Muscle of leg (tissue), 16 donors: ENCODE measurements at places on chromosomes 16 and 17. TPM values are rescaled to one million over a fixed set of nuclear protein-coding genes. Genes with fewer than 3 reads are reported as not detected.

The TBX6 gene
- 0.31 TPM for total RNA-seq

The MYH2 gene
- total RNA-seq = 42.5 TPM

The AOC2 gene
- total RNA-seq = 0.66 TPM

The ZNF629 gene
- 12.4 TPM for total RNA-seq

The RPH3AL gene
- total RNA-seq = 6.1 TPM

DNA sequence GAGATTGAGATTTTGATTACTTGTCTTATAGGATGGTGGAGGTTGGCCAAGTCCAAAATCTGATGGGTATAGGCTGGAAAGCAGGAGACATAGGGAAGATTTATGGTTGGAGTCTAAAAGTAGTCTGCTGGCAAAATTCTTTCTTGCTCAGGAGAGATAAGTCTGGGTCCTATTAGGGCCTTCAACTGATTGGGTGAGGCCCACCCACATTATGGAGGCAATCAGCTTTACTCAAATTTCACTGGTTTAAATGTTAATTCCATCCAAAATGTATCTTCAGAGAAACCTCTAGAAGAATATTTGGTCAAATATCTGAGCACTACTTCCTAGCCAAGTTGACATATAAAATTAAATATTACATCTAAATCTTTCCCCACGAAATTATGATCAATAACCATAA, 31.7 kb upstream of the CDH8 start:
- no peak overlapping the region for H3K27ac ChIP-seq
- H3K36me3 ChIP-seq = no peaks in the 10 kb centered on the region
- H3K4me1 ChIP-seq = no peaks in the 10 kb centered on the region
- DNase-seq = no peak

- H3K27ac ChIP-seq = no peak overlapping the region
- no peaks in the 10 kb centered on the region for H3K4me1 ChIP-seq
- no peak overlapping the region for H3K4me3 ChIP-seq
- no peaks in the 10 kb centered on the region for H3K27me3 ChIP-seq
- no peaks in the 10 kb centered on the region for H3K36me3 ChIP-seq
- peak; percentile 35 for DNase-seq
These were observed 122.0 kb downstream of the USP22 start for GRCh38 chr17:20920815-20921199.

GRCh38 chr16:25045696-25046381, 30.7 kb upstream of the ARHGAP17 start:
- no peak overlapping the region for H3K4me3 ChIP-seq
- no peak overlapping the region for H3K27ac ChIP-seq
- no peaks in the 10 kb centered on the region for H3K27me3 ChIP-seq
- no peak for DNase-seq
- H3K36me3 ChIP-seq = no peaks in the 10 kb centered on the region
- peaks cover 2% of the 10 kb centered on the region for H3K4me1 ChIP-seq

DNA sequence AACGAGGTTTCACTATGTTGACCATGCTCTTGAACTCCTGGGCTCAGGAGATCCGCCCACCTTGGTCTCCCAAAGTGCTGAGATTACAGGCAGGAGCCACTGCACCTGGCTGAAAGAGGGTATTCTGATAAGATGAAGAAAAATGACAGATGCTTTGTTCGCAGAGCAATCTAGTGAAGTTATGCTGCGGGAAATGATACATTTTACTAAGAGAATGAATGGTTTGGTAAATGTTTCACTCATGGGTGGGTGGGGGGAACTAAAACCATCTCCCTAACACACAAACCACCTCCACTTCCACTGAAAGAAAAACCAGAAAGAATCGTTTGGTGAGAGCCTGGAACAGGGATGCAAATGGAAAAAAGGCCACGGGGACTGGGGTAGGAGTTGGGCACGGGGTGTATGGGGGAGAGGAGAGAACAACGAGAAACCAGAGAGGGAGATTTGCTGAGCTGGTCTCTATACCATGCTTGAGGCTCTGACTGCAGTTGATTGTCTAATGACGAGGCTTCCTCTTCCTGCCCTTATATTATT, 19.0 kb upstream of the XYLT2 start:
- H3K36me3 ChIP-seq = no peaks in the 10 kb centered on the region
- no peak for DNase-seq
- H3K27me3 ChIP-seq = no peaks in the 10 kb centered on the region
- H3K4me3 ChIP-seq = no peak overlapping the region

- peak; percentile 84 for DNase-seq
- H3K36me3 ChIP-seq = no peaks in the 10 kb centered on the region
- H3K27me3 ChIP-seq = no peaks in the 10 kb centered on the region
- H3K27ac ChIP-seq = peak overlapping the region; percentile 20
- H3K4me1 ChIP-seq = peaks cover 20% of the 10 kb centered on the region
These were observed 126.0 kb upstream of the ERCC4 start for GRCh38 chr16:13793841-13794409.

GRCh38 chr16:31138621-31139578, 3.4 kb upstream of the PRSS8 start:
- H3K27ac ChIP-seq = no peak overlapping the region
- DNase-seq = no peak
- no peaks in the 10 kb centered on the region for H3K36me3 ChIP-seq

DNA sequence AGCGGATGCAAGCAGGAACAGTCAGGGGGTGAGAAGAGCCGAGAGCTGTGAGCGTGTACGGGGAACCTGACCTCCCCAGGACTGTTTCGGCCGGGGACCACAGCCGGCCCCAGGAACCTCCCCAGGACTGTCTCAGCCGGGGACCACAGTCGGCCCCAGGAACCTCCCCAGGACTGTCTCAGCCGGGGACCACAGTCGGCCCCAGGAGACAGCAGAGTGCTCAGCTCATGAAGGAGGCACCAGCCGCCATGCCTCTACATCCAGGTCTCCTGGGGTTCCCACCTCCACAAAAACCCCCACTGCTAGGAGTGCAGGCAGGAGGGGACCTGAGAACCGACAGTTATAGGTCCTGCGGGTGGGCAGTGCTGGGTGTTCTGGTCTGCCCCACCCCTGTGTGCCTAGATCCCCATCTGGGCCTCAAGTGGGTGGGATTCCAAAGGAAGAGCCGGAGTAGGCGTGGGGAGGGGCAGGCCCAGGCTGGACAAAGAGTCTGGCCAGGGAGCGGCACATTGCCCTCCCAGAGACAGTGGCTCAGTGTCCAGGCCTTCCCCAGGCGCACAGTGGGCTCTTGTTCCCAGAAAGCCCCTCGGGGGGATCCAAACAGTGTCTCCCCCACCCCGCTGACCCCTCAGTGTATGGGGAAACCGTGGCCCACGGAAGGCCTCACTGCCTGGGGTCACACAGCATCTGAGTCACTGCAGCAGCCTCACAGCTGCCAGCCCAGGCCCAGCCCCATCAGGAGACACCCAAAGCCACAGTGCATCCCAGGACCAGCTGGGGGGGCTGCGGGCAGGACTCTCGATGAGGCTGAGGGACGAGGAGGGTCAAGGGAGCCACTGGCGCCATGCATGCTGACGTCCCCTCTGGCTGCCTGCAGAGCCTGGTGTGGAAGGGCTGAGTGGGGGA, 4.3 kb downstream of the RHBDF1 start:
- no peak overlapping the region for H3K27ac ChIP-seq
- no peak overlapping the region for H3K4me3 ChIP-seq
- H3K36me3 ChIP-seq = peaks cover 25% of the 10 kb centered on the region
- peak; percentile 51 for DNase-seq
- H3K4me1 ChIP-seq = peaks cover 80% of the 10 kb centered on the region

DNA sequence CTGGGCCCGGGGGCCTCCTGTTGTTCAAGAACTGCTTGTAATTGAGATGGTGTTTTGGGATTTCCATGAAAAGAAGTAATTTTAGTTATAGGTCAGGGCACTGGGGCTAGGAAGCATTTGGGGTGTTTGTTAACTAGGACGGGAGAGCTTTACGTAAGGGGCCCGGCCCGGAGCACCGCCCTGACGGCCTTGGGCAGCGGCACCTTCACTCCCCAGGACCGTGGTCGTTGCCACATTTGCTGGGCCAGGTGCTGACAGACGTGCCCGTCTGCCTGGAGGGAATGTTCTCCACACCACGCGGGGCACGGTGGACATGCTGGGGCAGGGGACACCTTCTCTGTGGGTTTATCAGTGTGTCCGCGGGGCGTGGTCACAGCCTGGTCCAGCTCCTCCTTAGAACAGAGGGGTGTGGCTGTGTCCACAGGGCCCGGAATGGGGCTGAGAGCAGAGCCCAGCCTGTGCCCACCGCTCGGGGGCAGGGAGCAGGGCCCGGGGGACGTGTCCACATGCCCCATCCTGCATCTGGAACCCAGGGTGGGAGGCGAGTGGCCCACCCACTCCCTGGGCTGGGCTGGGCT, 57.7 kb downstream of the BAIAP2 start:
- no peaks in the 10 kb centered on the region for H3K27me3 ChIP-seq
- no peak overlapping the region for H3K4me3 ChIP-seq
- peaks cover 73% of the 10 kb centered on the region for H3K4me1 ChIP-seq
- peaks cover 6% of the 10 kb centered on the region for H3K36me3 ChIP-seq
- H3K27ac ChIP-seq = no peak overlapping the region

GRCh38 chr17:31295489-31295871, 1.6 kb downstream of the OMG start:
- H3K36me3 ChIP-seq = no peaks in the 10 kb centered on the region
- DNase-seq = no peak
- H3K27me3 ChIP-seq = no peaks in the 10 kb centered on the region
- no peak overlapping the region for H3K4me3 ChIP-seq
- H3K4me1 ChIP-seq = no peaks in the 10 kb centered on the region
- no peak overlapping the region for H3K27ac ChIP-seq

DNA sequence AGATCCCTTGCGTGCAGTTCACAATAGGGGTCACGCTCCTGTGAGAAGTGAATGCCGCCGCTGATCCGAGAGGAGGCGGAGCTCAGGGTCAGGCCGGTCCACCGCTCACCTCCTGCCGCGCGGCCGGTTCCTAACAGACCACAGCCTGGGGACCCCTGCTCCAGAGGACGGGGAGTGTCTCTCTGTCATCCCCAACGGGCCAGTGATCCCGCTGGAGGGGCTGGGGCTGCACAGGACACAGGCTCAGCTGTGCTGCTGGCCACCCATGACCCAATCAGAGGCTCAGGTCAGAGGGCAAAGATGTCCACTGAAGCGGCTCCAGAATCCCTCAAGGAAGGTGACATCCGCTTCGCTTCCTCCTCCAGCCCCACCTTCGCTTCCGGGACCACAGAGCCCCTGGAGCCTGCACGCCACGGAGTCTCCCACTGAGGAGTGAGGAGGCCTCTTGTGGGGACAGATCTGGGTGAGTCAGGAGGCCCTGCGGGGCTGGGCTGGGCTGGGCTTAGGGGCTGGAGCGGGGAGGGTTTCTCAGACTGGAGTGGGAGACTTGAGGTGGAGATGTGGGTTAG, 115.4 kb downstream of the METRNL start:
- no peak overlapping the region for H3K4me3 ChIP-seq
- peak overlapping the region; percentile 3 for H3K27ac ChIP-seq
- DNase-seq = no peak
- H3K27me3 ChIP-seq = peaks cover 3% of the 10 kb centered on the region

DNA sequence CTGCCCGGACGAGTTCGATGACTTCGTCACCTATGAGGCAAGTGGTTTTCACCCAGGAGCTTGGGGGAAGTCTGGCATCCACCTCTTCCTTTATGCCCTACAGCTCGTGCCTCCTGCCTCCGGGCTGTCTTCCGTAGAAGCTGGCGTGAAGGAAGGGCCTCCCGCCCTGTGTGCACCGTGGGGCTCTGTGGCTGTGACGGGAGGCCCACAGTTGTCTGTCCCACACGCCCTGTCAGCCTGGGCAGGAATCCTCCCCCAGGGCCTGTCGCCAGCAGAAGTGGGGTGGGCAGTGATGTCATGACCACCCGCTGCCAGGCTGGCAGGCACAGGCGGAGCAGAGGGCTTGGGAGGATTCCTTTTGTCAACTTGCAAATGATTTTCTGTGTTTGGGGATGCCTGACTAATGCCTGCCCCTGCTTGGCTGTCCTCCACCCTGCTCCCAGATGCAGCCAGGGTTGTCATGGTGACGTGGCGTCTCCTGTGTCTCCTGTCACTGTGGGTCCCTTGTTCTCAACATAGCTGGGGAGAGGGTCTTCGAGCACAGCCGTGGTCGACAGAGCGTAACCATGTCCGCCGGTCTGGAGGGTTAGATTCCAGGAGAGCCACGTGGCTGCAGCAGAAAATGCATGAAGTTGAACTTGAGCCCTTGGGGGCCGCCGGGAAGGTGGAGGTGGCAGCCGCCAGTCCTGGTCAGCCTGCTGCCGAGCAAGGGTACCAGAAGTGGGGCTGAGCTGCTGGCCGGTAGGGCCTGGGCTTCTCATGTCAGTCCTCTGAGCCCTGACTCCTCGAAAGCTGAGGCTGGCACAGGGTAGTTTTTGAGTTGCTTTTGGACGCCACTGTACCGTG, 46.1 kb downstream of the RAB11FIP3 start:
- DNase-seq = peak; percentile 64
- no peak overlapping the region for H3K4me3 ChIP-seq
- H3K27ac ChIP-seq = peak overlapping the region; percentile 47
- no peaks in the 10 kb centered on the region for H3K27me3 ChIP-seq
- H3K4me1 ChIP-seq = peaks cover 26% of the 10 kb centered on the region

DNA sequence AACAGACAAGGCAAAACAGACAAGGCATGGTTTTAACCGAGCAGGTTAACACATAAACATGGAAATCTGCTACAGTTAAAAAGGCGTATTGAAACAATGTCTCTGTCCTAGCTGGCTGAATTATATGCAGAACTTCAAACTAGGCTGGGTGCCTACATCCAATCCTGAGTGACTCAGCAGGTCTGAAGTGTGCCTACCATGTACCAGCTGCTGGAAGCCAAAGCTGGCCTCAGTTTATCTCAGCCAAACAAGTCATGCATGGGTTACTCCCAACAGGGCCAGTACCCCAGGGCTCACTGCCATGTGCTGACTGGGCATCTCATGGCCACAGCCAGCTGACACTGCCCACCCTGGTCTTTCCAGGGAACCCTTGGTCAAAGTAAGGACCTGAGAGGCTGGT, 4.0 kb downstream of the C1QBP start:
- H3K36me3 ChIP-seq = peaks cover 66% of the 10 kb centered on the region
- no peak overlapping the region for H3K27ac ChIP-seq
- DNase-seq = no peak
- H3K4me3 ChIP-seq = no peak overlapping the region
- peaks cover 10% of the 10 kb centered on the region for H3K4me1 ChIP-seq
- H3K27me3 ChIP-seq = no peaks in the 10 kb centered on the region

- peaks cover 22% of the 10 kb centered on the region for H3K36me3 ChIP-seq
- no peak for DNase-seq
- no peaks in the 10 kb centered on the region for H3K27me3 ChIP-seq
- H3K27ac ChIP-seq = no peak overlapping the region
These were observed 40.2 kb downstream of the ZNF750 start for GRCh38 chr17:82799591-82799990.
